ENCODE measurements at places on chromosomes 13 and 19.

DNA sequence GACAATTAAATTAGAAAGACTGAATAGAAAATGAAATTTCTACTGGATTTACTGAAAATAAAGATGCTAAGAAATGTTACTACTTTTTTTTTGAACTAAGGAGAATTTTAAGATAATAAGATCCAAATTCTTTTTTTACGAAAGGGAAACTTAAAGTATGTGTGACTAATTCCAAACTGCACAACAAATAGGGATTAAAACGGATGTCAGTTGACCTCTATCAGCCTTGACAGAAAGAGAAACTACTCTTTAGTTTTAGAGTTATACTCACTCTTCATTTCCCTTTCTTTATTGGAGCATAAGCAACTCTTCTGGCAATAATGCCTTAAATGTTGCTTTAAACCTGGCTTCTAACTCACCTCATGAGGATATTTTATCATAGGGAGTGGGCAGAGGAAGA lies 273.8 kb downstream of the SLITRK6 start:
- no peak for DNase-seq

DNA sequence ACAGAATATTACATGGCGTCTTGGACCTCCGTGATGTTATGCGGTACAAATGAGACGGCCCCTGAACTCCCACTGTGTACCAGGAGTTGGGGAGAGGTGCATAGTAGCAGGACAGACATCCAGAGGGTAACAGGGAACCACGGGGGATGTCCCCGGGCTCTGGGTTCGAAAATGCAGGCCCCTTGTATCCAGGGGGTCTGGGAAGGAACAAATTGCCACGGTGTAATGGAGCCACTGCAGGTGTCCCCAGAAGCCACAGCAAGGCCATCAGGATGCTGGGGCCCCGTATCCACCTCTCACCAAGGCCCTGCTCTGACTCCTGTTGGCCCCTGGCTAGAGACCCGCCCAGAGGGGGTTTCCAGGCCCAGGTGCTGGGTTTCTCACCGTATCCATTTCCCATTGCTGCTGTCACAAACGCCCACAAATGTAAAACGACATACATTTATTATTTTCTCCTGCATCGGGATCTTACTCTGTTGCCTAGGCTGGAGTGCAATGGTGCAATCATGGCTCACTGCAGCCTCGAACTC lies 77.8 kb downstream of the INSR start:
- DNase-seq = no peak

DNA sequence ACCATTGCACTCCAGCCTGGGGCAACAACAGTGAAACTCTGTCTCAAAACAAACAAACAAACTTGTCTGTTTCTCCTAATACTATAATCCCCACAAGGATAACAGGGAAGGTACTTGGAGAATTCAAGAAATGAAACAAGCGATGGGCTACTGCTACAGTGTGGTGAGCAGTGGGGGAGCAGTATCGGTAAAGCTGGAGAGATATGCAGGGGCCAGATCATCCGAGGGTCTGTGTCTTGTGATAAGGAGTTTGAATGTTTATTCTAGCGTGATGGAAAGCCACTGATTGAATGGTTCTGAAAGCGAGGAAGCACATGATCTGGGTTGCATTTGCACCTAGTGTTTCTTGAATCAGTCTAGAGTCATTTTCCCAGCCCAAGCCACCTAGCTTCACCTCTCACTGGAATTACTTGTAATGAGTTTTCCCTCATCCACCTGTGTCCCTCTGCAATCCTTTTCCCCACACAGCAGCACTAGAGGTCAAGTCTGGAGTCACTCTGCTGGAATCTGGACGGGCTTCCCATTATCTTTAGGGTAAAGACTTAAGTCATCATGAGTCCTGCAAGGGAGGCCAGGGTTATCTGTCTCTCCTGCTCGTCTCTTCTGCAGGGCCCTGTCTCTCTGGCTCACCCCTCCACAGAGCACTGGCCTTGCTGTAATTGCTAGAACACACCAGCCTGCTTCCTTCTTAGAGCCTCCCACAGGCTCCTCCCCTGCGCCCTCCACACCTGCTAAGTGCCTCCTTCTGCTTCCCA lies 162.3 kb downstream of the KLF5 start:
- DNase-seq = no peak

GRCh38 chr19:38350883-38351282 lies 15.3 kb downstream of the CATSPERG start:
- DNase-seq = no peak

DNA sequence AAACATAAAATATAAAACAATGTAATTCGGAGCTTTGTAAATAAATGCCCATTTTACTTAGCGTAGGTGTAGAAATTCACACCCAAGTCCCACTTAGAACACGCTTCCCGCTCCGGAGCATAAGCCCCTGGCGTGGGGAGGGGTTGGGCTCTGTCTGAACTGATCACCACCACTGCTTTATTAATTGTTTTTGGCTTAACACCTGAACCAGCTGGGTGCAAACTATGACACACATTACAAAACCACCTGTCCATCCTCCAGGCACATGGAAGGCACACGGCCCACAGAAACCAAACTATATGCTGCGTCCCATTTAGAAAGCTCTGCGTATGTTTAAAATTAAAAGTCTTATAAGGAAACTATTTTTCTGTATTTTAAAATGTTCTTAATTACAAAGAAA lies 25.9 kb downstream of the RASA3 start:
- no peak for DNase-seq

GRCh38 chr19:1067341-1067957 lies 482 bp downstream of the ARHGAP45 start:
- DNase-seq = no peak

GRCh38 chr13:80462037-80462436 lies 121.1 kb upstream of the SPRY2 start:
- DNase-seq = no peak

DNA sequence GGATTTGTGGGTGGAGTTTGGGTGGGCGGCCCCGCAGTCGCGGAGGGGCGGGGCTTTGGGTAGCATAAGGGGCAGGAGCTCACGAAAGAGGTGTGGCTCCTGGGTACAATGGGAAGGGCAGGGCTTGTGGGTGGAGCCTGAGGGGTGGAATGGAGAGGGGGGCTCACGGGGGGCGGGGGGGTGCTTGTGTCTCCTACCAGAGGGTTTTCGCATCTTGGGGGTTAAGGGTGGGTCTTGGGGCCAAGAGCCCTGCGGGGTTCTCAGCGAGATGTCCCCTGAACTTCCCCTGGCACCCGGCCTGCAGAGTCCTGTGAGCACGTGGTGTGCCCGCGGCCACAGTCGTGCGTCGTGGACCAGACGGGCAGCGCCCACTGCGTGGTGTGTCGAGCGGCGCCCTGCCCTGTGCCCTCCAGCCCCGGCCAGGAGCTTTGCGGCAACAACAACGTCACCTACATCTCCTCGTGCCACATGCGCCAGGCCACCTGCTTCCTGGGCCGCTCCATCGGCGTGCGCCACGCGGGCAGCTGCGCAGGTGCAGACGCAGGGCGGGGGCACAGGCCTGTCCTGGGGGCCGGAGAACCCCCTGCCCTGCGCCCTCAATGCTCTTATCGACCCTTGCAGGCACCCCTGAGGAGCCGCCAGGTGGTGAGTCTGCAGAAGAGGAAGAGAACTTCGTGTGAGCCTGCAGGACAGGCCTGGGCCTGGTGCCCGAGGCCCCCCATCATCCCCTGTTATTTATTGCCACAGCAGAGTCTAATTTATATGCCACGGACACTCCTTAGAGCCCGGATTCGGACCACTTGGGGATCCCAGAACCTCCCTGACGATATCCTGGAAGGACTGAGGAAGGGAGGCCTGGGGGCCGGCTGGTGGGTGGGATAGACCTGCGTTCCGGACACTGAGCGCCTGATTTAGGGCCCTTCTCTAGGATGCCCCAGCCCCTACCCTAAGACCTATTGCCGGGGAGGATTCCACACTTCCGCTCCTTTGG lies 5.1 kb downstream of the FSTL3 start:
- no peak for DNase-seq

GRCh38 chr13:84902243-84902642 lies 897.0 kb downstream of the SLITRK6 start:
- DNase-seq = no peak

DNA sequence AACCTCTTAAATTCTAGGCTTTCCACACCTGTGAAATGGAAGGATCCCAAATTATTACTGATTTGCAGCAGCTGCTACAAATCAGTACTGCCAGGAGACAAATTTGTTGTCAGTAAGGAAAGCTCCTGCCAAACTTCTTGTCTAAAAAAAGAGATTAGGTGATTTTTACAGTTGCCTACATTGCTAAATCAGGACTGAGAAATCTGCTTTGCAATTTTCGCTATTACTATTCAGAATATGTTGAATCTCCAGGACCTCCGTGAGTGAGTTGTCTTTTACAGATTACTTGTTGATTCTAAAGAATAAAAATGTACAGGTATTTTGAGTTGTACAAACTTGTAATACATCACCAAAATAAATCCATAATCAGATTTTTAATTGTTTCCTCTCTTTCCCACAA lies 1815.9 kb downstream of the PCDH9 start:
- no peak for DNase-seq

GRCh38 chr19:18232540-18233223 lies 6.4 kb upstream of the PDE4C start:
- no peak for DNase-seq

DNA sequence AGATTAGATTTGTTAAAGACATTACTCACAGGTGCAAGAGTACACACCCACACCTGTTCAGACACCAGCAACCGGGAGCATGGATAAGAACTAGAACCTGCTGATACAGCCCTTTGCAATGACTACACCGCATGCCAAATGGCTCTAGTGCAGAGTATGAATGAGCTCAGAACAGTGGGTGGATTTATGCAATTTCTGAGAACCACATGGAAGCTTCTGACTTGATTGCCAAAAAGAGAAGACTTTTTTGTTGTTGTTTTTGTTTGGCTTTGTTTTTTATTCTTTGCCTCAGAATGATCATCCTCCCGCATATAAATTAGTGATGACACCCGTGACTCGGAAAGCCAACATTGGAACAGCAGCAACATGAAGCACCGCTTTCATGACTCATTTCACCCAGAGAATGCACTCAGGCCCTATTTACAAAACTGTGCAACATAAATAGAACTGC lies 77.4 kb upstream of the LRCH1 start:
- DNase-seq = no peak

DNA sequence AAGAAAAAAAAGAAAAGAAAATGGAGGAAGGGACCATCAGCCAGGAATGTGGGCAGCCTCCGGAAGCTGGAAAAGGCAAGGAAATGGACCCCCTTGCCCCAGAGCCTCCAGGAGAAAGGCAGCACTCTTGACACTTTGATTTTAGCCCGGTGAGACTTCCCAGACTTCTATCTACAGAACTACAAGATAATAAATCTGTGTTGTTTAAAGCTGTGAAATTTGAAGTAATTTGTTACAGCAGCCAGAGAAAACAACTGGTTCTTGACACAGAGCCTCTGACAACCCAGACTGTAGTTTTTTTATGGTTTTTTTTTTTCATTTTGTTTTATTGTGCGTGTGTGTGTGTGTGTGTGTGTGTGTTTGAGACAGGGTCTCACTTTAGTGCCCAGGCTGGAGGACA lies 7.6 kb downstream of the CTU1 start:
- DNase-seq = no peak

- DNase-seq = no peak
Observed at GRCh38 chr13:29239653-29240525, 355.6 kb downstream of the SLC7A1 start.

DNA sequence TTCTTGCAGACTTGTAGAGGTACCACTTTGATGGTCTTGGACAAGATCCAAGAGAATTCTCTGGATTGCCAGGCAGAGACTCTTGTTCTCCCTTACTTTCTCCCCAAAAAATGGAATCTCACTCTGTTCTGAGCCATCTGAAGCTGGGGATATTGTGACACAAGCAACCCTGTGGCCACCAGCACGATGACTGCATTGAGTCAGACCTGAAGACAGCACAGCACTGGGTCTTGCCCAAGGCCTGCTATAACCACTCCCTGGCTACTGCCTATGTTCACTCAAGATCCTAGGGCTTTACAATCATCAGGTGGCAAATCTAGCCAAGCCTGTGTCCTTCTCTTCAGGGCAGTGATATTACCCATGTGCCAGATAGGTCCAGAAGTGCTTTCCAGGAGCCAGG lies 202.5 kb upstream of the SERP2 start:
- no peak for DNase-seq

GRCh38 chr13:42807866-42808265 lies 26.5 kb downstream of the FAM216B start:
- DNase-seq = no peak

DNA sequence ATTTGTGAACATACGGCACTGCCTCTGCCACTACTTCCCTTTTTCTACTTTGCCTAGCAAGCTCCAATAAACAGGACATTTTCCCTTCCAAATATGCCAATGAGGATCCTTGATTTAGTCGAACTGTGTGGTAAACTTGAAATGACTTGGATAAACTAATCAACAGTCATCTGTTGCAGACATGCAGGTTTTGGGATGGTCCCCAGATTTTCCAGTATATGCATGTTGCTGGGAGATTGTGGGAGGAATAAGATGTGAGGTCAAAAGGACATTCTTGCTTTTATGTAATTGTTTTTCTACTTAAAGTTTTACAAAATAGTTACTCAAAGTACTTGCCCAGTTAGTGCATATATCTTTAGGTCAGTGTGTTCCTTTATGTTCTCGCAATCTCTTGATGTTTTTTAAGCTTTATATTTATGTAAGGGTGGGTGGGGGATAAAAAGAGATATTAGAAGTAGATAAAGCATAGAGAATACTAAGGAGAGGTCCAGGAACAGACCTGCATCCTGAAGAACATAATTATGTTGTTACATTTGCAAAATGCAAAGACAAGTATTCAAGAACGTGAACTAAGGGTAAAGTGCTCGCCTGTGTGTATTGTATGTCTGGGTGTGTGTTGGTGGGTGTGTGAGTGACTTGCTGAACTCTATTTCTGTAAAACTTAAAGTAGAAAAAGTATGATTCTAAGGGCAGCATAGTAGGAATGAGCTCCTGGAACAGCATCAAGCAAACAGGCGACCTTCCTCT lies 88.4 kb upstream of the OXGR1 start:
- DNase-seq = no peak

DNA sequence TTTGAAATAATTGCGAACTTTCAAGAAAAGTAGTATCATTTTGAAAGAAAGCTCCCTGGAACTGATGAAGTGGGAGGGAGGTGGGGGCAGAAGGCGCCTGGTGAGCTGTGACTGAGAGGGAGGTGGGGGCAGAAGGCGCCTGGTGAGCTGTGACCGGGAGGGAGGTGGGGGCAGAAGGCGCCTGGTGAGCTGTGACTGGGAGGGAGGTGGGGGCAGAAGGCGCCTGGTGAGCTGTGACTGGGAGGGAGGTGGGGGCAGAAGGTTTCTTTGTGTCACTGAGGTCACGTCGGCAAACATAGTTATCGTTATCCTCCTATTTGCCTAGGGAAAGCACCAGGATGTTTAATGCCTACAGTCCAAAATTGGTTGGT lies 24.2 kb downstream of the C2CD4C start:
- no peak for DNase-seq

DNA sequence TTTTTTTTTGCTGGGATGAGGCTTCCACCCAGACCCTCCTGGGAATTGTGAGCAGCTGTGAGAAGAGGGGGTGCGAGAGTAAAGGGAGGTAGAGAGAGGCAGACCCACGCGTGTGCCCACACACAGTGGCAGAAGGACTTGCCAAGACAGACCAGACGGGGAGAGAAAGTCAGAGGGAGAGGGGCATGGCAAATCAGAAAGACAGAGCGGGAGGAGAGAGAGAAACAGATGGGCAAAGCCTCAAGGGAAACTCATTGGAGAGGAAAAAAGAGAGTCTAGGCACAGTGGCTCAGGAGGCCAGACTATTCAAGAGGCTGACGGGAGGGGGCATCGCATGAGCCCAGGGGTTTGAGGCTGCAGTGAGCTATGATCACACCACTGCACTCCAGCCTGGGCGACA lies 17.0 kb downstream of the CATSPERG start:
- DNase-seq = no peak

GRCh38 chr19:3073159-3073563 lies 10.9 kb upstream of the TLE5 start:
- DNase-seq = no peak
